ENCODE measurements at places on chromosomes 5 and 9. TPM values are rescaled to one million over a fixed set of nuclear protein-coding genes. Genes with fewer than 3 reads are reported as not detected.

DNA sequence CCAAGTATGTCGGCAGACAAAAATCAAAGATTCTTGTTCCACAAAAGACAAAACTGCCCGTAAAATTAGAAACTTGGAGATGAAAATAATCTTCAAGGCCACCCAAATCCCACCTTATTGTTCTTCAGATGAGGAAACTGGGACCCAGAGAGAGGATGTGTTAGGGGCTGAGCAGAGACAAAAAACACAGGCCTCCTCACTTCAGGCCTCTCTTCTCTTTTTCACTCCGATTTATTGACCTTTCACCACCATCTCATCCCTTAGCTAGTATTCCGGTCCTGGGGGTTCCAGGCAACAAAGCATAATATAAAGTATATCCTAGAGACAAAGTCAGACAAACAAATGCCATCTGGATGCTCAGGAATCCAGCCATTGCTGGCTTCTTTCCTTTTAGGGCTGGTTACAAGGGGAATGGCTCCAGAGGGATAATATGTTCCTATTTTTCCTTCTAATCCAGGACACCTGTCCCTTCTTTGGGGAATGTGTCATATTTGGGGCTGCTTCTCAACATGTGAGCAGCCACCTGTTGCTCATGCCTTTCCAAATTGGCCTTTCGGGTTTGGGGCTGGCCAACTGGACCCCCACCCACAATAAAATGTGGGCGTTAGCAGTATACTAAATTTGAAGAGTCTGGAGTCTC, 42.2 kb upstream of the AFAP1L1 start:
- no peak for DNase-seq

- peak; percentile 66 for DNase-seq
Observed at GRCh38 chr9:80763536-80763935, 925.8 kb downstream of the TLE1 start.

DNA sequence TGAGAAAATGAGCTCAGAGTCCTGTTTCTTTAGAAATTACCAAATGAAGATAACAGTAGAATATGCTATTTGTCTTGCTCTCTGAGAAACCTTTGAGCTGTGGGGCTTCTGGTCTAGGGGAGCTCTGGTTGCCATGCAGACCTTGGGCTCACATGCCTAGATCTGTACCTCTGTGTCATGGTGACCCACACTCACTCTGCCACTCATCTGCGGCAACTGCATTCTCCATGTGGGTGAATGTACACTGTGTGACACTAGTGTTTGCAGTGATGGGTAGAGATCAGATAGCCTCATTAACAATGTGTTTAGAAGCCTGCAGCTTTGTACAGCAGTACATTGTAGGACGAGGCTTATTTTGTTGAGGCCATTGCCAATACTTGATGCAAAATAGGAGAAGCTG, 521.2 kb downstream of the CHSY3 start:
- no peak for DNase-seq

GRCh38 chr5:36751886-36752285, 124.7 kb upstream of the NIPBL start:
- DNase-seq: no peak

- no peak for DNase-seq
Observed at GRCh38 chr9:135252980-135253304, 165.5 kb downstream of the OLFM1 start.

- no peak for DNase-seq
Observed at GRCh38 chr5:142183561-142183960, 75.0 kb downstream of the NDFIP1 start.

DNA sequence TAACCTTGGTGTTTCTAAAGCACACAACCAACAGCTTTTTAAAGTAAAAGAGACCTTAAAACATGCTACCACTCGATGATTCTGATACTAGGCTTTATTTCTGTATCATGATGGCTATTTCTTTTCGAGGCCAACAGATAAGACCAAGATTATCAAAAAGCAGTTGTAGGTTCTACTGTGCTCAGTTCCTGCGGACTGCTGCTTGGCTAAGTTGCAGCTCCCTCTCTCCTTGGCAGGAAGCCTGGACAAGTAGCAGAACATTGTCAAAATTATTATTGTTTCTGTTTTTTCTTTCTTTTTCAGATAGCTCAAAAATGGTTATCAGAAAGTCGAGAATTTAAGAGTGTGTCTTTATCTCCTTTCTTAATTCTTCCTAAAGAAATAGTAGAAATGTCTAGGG, 607.6 kb downstream of the PTPRD start:
- DNase-seq: peak; percentile 48

- DNase-seq: peak; percentile 63
Observed at GRCh38 chr9:29212397-29213387, 1639.4 kb upstream of the C9orf72 start.

- DNase-seq: no peak
Observed at GRCh38 chr9:12060067-12060466, 633.1 kb upstream of the TYRP1 start.

- no peak for DNase-seq
Observed at GRCh38 chr5:135345956-135346731, 52.9 kb downstream of the MACROH2A1 start.

DNA sequence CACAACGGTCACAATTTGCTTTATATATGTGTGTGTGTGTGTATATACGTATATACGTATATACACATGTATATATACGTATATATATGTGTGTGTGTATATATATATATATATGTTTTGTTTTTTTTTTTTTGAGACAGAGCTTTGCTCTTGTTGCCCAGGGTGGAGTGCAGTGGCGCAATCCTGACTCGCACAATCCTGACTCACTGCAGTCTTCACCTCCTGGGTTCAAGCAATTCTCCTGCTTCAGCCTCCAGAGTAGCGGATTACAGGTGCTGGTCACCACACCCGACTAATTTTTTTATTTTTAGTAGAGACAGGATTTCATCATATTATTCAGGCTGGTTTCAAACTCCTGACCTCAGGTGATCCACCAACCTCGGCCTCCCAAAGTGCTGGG, 3.1 kb downstream of the RNF38 start:
- no peak for DNase-seq

DNA sequence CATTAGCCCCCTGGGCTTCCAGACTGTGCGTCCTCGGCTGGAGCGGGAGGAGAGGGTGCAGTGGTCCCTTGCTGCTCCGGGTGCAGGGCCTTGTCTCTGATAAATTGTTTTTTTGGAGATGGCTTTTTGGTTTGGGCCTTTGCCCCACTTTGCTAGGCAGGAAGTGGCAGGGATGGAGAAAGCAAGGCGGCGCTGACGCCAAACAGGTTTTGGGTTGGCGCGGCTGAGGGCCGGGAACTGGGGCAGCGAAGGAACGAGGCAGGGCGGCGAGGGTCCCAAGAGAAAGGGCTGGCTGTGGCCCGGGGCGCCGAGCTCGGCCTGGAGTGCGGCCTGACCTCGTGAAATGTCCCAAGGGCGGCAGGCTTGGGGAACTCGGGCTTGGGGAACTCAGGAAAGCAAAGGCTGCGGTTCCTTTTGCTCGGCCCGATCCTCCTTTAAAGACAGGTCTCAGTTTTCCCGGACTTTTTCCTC, 4.1 kb downstream of the LHX2 start:
- DNase-seq: no peak

GRCh38 chr9:20040991-20041696, 252.3 kb upstream of the SLC24A2 start:
- DNase-seq: no peak

- no peak for DNase-seq
Observed at GRCh38 chr9:99222416-99223270, 561 bp downstream of the SEC61B start.

DNA sequence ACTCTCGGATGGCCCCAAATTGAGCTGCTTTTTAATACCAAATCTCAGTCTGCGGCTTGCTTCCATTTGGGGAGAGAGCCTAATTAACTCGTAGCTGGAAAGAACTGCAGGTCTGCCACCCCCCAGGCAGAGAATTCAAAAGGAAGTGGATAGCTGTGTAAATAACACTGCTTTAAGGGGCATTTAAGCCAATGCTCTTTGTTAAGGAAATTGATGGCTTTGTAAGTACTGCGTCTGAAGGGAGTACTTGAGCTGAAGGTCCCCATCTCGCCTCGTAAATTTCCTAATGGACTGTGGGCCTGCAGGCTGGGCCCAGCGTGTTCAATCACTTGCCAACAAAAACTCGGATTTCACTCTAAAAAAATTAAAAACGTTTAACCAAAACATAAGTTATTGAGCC, 132.7 kb downstream of the PAPPA start:
- peak; percentile 3 for DNase-seq

- peak; percentile 34 for DNase-seq
Observed at GRCh38 chr9:125966959-125967711, 220.0 kb downstream of the PBX3 start.

- DNase-seq: no peak
Observed at GRCh38 chr9:105245029-105245890, 809 bp downstream of the SLC44A1 start.

DNA sequence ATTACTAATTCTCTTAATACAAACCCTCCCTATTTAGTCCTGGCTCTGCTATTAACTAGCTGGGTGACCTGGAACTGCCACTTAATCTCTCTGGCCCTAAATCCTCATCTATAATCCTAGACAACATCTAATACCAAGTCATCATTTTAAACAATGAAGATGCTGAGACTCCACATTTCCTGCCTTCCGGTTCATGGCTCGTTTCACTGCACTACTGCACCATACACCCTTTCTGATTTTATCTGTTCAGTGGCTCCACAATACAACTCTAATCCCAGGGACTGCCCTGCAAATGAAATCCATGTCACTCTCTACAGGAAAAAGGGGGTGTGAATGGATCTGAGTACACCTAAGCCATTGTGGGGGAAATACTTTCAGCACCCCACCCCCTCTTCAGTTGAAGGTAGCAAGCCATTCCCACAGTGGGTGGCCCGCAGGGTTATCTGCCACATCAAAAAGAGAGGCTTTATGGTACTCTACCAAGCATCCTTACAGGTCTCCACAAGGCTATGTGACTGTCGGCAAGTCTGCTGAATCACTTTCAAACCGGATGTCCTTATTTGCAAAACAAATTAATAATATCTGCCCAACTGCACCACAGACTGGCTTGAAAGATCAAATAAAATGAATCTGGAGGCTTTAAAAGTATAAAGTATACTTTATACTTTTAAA, 89.5 kb downstream of the EPB41L4A start:
- no peak for DNase-seq

DNA sequence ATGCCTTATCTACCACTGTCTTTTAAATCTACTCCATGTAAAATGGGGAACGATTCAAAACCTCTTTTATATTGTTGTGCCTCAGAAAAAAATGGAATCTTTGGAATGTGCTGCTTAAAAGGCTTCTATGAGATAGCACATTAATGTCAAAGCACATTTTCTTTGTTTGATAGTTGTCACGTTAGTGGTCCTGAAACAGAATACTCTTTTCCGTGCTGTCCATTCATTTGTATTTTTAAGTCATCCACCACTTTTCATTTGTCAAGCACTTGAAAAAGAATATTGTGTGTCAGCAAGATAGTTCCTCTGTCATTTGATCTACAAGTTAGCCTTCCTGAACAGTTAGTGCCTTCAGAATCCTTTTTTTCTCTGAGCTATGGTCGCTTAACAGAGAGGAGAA, 246.9 kb downstream of the MAST4 start:
- no peak for DNase-seq

GRCh38 chr9:127983847-127984289, 3.1 kb upstream of the EEIG1 start:
- DNase-seq: no peak

- DNase-seq: peak; percentile 88
Observed at GRCh38 chr5:174311531-174312269, 266.2 kb downstream of the NSG2 start.

- no peak for DNase-seq
Observed at GRCh38 chr9:108997112-108997511, 16.2 kb downstream of the CTNNAL1 start.

DNA sequence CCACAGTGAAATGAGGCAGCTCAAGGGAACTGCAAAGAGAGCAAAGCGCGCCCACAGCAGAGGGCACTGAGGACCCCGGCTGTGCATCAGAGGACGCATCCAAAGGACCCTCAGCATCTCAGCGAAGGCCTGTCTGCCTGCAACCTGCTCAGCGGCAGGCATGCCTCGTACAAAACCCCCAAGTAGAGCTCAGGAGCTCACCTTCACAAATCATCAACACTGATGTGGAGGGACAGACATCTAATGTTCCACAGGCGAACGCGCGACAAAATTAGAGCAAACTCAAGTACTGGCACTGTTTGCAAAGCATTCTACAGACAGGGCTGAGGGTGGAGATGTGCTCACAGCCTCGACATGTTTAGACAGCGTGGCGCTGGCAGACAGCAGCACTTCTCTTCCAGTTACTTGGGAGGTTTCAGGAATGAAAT, 81.0 kb downstream of the DCP2 start:
- DNase-seq: no peak

DNA sequence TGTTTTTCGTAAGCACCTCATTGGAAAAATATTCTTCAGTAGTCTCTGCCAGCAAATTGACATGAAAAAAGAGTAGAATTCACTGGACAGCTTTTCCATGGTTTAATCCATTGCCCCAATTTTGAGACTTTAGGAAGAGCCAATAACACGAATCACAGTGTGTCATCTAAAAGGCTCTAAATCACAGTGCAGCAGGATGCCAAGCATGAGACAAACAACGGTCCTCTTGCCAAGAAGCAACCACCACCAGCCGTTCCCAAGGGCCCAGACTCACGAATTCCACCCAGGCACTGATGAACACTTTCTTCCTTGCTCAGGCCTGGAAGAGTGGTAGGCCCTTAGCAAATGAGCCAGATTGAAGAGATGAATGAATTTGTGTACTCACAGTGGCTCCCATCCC, 18.3 kb upstream of the IRX4 start:
- no peak for DNase-seq

DNA sequence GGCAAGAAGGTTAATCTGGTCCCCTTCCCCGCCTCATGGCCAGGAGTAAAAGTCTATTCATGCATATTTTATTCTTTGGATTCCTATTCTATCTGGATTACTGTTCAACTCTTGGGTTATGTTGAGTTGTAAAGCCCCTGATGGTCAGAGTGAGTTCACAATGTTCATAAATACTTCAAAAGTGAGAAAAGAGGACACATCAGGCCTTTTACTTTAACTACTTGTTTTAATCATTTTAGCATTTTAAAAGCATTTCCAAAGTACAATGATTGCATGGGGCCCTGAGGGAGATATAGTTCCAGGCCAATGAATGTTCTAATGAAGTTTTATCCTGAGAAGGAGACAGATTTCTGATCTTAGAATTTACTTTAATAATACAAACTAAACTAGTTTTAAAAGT, 93.9 kb downstream of the BOD1 start:
- no peak for DNase-seq

GRCh38 chr9:91736311-91736710, 213.7 kb downstream of the ROR2 start:
- DNase-seq: no peak

MLANA gene
- 1.2 TPM for polyA plus RNA-seq

PPP6C gene
- 36.7 TPM for polyA plus RNA-seq

ZNF483 gene
- 2.2 TPM for polyA plus RNA-seq

SPATA24 gene
- polyA plus RNA-seq: 10.3 TPM

TRIM36 gene
- 3.2 TPM for polyA plus RNA-seq

TMEM171 gene
- polyA plus RNA-seq: 2.7 TPM

ACER2 gene
- polyA plus RNA-seq: 1.2 TPM

TNC gene
- polyA plus RNA-seq: 61.5 TPM

DMRTA1 gene
- polyA plus RNA-seq: 0.13 TPM

KIF4B gene
- polyA plus RNA-seq: not detected

PCDHGC3 gene
- polyA plus RNA-seq: 97.3 TPM

LCN1 gene
- polyA plus RNA-seq: not detected
